ENCODE measurements at places on chromosomes 7 and 10.

DNA sequence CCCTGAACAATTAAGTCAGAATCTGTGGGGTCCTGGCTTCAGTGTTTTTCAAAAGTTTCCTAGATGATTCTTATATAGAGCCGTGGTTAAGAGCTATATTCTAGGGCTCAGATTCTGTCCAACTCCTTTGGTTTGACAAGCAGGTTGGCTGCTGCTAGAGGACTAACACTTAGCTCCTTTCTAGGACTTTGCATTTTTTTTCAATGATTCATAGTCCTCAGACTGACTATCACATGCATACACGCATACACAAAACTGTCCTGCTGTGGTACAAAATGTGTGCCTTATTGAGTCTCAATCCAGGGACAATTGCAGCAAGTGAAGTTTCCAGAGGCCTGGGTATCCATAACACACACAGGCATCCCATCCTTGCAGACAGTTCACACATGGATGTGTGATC lies 392.0 kb downstream of the NRG3 start:
- no peak for DNase-seq

- peak; percentile 87 for DNase-seq
These were observed 160.3 kb upstream of the KLF14 start for GRCh38 chr7:130894146-130894908.

GRCh38 chr10:105171945-105172344 lies 530.9 kb downstream of the SORCS3 start:
- no peak for DNase-seq

DNA sequence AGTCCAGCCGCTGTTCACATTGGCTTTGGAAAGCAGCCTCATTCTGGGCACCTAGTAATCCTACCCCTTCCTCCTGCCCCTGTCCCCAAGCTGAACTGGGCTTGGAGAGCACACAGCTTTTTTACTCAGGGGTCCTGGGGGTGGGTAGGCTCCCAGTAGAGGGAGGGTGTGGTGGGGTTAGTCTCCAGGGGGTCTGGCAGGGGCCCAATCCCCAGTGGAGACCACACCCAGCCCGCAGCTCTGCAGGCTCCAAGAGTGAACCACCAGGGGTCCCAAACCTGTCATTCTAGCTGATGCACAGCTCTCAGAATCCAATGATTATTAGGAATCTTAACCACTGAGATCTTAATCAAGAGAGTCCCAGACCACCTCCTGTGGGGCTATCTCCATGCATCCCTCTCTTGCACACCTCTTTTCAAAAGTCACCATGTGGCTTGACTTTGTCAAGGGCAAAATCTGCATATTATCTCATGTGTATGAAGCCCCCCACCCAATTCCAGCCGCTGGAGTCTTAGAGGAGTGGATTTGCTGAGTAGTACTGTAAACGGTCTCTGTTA lies 2.7 kb downstream of the HOXA11 start:
- DNase-seq, result no peak

GRCh38 chr7:82605247-82605864 lies 161.8 kb upstream of the CACNA2D1 start:
- peak; percentile 58 for DNase-seq

- DNase-seq, result no peak
These were observed 78.8 kb downstream of the SGMS1 start for GRCh38 chr10:50544857-50545429.

DNA sequence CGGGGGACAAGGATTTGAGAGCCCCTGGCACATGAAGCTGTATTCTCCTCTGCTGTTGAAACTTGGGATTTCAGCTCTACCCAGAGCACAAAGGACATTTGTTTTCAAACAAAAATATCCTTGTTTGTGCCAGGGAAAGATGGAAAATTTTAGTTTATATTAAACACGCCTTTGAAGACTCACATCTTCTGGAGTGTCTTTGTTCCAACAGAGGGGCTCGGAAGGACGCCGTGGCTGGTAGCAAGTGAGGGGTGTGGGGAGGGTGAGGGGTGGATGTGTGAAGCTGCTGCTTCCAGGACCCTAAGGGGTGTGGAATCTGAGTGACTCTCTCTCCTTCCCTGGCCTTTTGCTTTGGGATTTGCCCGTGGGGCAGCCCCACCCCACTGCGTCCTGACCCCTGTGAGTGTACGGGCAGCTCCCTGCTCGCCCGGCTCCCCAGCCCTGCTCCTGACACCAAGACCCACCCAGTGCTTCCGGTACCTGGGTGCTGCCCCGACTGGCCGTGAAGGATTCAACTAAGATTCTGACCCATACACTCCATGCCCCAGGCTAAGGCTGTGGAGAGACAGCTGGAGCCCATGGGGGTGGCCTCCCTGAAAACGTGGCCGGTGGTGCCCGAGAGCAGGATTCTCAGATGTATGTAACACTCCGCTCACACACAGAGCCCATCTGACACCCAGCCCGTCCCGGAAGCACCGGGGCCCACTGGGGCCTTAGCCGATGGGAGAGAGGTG lies 59.6 kb downstream of the ZRANB1 start:
- DNase-seq, result no peak

DNA sequence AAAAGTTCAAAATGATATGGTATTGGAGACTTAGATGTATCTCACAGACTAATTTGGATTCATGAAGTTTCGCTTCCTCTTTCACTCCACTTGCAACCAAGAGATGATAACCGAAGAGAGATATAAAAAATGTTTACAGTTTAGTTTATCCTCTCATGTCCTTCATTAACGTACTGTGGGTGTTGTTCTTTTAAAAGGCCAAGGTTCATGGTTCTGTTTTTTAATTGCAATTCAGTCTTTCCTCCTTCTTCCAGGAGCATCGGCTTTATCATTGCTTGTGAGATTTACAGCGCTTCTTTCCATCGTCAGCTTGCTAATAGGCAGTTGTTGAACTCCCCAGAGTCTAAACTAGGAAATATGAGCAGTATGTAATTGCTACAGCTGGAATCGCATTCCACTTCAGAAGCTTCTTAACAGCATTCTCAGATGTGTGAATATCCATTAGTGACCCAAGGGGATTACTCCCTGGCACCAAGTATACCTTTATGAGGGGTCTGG lies 75.9 kb upstream of the HGF start:
- DNase-seq, result no peak

GRCh38 chr7:131745390-131746248 lies 189.2 kb upstream of the PODXL start:
- peak; percentile 53 for DNase-seq

GRCh38 chr7:121803039-121803438 lies 69.9 kb upstream of the PTPRZ1 start:
- no peak for DNase-seq

GRCh38 chr10:8026349-8027259 lies 27.9 kb upstream of the GATA3 start:
- DNase-seq, result no peak

DNA sequence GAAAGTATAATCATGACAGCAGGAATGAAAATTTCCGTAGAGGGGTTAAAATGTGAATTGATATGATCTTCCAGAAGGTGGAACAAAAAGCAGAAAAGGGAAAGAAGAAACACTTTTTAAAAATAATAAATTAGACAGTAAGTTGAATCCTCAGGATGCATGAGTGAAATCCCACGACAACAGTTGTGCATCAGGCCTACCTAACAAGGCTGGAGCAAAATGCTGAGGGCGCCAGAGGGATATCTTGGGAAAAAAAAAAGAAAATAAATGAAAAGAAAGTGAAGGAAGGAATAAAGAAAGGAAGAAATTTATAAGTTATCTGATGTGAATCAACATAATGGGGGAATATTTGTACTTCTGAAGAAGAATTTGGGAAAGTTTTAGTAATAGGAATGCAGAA lies 13.0 kb upstream of the HUS1 start:
- no peak for DNase-seq

- DNase-seq, result no peak
These were observed 486.7 kb upstream of the GALNT17 start for GRCh38 chr7:70645279-70645678.

DNA sequence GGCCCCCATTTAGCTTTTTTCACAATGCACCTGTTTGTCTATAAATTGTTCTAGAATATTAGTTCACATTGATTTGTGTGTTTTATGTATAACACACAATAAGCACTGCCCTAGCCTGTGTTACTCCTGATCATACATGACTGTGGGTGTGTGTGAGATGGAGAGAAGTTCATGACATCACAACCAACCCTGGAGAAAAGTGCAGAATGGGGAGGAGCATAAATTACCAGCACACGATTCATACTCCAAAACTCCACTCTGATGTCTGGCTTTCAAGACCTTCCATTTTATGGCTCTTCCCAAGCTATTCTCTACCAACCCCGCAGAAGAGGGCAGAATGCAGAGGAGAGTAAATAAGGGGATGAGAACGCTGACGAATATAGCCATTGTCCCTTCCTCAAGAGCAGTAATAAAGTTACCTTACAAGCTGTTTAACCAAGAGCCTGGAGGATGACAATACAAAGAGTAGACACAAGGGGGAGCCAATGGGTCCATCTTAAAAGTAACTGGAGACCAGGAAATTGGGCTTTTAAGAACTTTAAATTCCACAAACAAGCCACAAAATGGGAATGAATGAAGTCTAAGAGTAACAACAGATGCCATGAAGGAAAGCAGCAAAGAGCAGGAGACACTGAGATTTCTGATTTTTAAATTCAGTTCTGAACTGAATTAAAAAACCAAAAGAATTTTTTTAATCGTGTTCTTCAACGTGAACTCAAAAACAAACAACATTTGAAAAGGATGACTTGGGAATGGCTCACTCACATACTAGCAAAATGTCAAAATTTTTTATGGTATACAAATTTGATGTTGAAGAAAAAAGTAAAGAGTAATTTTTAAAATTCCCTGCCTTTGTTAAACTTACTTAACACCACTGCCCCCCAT lies 159.6 kb downstream of the PARD3 start:
- peak; percentile 85 for DNase-seq

DNA sequence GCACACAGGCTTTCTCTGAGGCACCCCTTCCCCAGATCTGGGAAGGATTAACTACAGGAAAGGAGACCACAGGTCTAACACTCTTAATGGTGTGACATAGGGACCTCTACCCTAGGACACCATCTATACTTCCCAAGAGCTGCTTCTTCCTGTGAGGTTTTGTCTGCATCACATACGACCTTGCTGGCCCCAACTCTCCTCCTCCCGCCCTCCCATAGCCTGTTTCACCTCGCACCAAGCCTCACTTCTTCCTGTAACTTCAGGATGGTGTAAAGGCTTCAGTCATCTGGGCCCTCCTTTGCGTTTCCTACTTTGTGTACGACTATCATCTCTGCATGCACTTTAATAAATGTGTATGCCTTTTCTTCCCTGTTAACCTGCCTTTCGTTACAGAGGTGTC lies 274.3 kb downstream of the KLF6 start:
- no peak for DNase-seq

- no peak for DNase-seq
These were observed 79.1 kb upstream of the NME8 start for GRCh38 chr7:37769291-37769690.

DNA sequence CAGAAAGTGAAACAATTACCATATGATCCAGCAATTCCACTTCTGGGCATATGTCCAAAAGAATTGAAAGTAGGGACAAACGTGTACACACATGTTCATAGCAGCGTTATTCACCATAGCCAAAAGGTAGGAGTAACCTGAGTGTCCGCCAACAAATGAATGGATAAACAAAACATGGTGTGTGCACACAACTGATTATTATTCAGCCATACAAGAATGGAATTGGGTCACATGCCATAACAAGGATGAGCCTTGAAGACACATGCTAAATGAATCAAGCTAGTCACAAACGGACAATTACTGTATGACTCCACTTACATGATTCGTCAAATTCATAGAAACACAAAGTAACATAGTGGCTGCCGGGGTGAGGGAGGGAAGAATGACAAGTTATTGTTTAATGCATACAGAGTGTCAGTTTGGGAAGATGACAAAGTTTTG lies 4.1 kb upstream of the OIT3 start:
- peak; percentile 28 for DNase-seq

DNA sequence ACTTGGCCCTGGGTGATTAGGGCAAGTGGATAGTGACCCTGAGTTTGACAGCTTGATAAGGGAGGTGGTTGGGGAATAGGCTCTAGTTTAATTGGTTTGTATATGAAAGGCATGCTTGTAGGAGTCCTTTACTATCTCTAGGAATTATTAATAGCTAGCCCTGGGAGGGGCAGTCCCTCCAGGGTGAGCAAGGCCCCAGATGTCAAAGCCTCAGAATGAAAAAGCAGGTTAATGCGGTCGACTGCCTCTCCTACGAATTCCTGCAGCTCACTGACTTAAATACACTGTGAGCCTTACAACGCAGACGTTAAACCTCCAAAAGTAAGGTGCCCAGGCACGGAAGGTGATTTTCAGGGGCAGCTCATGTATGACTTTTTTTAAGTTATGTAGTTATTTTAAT lies 5.2 kb upstream of the BTBD16 start:
- DNase-seq, result no peak

GRCh38 chr7:143288836-143289235 lies 685 bp downstream of the CASP2 start:
- DNase-seq, result no peak

DNA sequence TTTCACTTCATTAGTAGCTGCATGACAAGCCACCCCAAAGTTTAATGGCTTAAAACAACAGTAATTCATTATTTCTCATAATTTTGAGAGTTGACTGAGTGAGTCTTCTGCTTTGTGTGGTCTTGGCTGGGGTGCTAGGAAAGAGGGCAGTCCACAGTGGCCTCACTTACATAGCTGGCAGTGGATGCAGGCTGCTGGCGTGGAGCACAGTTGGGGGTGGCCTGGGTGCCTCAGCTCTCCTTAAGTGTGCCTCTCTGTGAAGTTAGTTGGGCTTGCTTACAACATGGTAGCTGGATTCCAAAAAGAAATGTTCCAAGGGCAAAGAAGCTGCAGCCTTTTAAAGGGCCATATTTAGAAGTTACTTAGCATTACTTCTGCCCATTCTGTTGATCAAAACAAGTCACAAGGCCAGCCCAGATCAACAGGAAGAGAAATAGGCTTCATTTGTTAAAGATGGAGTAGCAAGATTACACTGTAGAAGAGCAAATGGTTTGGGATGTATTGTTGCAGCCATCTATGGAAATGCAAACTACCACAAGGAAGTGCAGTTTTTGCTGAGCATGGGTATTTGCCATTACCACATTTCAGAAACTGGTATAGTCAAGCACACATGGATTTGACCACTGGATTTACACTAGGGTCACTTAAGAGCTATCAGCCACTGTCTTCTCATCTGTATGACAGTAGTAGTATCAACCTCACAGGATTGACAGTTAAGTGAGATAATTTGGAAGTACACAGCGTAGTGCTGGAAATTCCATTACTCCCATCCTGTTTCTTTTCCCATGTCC lies 33.6 kb downstream of the ZEB1 start:
- no peak for DNase-seq

GRCh38 chr7:132899833-132900232 lies 182.1 kb downstream of the CHCHD3 start:
- no peak for DNase-seq

DNA sequence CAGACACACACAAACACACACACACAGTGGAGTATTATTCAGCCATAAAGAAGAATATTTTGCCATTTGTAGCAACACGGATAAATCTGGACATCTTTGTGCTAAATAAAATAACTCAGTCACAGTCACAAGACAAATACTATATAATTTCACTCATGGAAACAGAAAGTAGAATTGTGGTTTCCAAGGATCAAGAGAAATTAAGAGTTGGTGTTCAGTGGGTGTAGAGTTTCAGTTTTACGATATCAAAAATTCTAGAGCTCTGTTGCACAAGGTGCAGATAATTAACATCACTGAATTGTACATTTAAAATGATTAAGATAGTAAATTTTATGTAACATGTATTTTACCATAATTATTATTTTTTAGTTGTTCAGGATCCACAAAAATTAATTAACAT lies 1235.0 kb downstream of the XPNPEP1 start:
- no peak for DNase-seq

GRCh38 chr10:111148025-111148424 lies 71.2 kb downstream of the ADRA2A start:
- DNase-seq, result no peak

Data from astrocyte of the spinal cord (primary cell).